ENCODE measurements at places on chromosomes 3 and 15. TPM values are rescaled to one million over a fixed set of nuclear protein-coding genes. Genes with fewer than 3 reads are reported as not detected.

Gene POLQ
- total RNA-seq: 28.7 TPM

DNA sequence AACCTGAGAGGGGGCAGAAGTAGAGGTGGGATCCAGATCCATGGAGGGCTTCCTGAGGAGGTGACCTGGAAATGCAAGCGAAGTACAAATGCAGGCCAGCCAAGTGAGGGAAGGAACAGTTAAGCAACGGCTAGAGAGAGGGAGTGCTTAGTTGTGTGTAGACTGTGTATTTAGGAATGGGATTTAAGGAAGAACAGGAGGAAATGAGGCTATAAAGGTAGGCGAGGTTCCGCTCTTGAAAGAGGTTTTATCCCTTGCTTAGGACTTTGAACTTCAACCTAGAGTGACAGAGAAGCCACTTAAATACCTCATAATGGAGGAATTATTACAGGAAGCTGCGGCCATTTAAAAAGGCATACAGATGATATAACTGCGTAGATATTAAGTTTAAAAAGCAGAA, 295.1 kb downstream of the THSD4 start:
- no peak for DNase-seq

DNA sequence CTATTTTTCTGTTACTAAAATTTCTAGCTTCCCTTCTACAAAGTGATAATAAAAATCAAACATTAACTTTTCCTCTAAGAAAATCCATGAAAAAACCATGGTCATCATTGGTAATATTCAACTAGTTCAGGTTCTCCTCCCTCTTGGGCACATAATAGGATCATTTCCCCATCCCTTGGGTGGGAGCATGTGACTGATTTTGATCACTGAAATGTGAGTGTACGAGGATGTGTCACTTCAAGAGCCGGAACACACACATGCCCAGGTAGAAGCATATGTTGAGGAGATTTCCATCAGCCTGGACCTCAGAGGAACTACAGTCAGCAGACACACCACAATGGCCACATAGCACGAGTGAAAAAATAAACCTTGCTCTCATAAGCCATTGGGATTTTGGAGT, 36.1 kb downstream of the AP3S2 start:
- no peak for DNase-seq

- DNase-seq: no peak
Measured at GRCh38 chr3:71468311-71469137, 115.0 kb downstream of the FOXP1 start.

All from activated naive CD4-positive, alpha-beta T cell treated with anti-CD3 and anti-CD28 coated beads, Interleukin-2, amount 50 U/mL, for 72 hours (primary cell).